ENCODE measurements at places on chromosomes 2 and 18. TPM values are rescaled to one million over a fixed set of nuclear protein-coding genes. Genes with fewer than 3 reads are reported as not detected.

The OR6B2 gene
- not detected for total RNA-seq

The CSRNP3 gene
- total RNA-seq = 0.87 TPM

The IL1F10 gene
- not detected for total RNA-seq

DNA sequence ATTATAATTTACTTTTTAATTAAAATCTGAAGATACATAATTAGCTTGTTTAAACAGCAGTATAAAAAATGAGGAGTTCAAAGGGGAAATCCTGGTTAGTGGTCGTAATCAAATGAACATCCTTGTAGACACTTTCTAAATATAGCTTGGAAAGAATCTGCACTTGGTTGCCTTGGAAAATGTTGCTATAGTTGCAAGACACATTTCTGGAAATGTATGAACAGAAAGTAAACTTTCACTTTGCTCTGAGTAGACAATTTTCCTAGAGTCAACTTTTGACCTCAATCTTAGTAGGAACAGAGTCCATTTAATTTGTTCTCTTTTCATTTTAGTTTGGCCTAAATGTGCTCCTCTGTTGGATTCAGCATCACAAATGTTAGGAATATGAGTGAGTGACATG is 38.3 kb downstream of the GCA start:
- no peak for DNase-seq

- DNase-seq = peak; percentile 24
Measured at GRCh38 chr2:239811111-239811781, 213.9 kb downstream of the NDUFA10 start.

DNA sequence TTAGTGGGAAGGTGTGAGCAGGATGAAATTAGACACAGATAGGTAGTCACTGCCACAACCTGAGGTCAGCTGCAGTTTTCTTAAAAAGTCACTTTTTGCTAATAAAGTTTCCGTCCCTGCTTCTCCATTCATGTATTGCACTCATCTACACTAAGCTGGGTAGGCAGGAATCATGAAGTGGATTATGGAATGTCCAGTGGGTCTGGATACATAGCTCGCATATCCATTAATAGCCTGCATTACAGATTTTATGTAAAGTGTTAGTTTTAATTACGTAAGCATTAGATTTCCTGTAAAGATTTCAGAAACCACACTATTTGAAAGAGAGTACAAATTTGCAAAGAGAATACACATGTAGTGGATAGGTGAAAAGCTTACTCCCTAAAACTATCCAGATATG is 30.4 kb downstream of the PTPRM start:
- DNase-seq = no peak

DNA sequence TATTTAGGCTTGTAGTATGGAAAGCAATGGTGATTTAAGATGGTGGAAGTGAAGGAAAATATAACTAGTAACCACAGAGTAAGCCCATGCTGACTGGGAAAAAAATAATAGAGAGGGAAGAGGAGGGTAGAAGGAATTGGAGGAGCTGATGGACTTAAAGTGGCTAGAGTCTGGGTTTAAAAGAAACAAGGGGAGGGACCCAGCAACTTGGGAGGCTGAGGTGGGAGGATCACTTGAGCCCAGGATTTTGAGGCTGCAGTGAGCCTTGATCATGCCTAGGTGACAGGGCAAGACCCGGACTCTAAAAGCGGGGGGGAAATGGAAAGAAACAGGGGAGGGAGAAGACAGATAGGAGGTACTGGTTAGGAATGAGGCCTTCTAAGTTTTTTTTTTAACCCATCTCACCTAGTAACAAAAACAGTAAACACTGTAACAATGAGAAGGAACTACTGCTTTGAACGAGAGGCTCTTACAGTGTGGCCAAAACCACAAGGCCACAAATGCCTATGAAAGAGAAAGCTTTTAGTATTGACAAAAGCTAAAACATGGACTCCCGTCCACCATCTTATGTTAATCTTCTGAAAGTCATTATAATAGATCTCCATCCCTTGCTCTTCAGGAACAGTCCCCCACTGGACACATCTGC is 26.6 kb downstream of the METTL8 start:
- no peak for DNase-seq

DNA sequence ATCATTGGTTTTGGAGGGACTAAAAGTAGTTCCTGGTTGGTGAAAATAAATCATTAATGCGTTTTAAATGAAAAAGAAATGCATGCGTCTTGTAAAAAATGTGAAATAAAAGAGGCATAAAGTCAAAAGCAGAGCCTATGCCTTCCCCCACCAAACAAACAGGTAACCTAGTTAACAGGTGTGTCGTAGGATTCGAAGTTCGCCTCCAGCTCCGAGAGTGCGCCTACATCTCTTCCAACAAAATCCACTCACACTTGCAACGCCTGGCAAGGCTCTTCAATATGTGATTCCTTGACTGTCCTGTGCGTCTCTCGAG is 677 bp upstream of the SMAD4 start:
- DNase-seq = no peak

GRCh38 chr18:62384068-62384467 is 59.0 kb downstream of the TNFRSF11A start:
- no peak for DNase-seq

DNA sequence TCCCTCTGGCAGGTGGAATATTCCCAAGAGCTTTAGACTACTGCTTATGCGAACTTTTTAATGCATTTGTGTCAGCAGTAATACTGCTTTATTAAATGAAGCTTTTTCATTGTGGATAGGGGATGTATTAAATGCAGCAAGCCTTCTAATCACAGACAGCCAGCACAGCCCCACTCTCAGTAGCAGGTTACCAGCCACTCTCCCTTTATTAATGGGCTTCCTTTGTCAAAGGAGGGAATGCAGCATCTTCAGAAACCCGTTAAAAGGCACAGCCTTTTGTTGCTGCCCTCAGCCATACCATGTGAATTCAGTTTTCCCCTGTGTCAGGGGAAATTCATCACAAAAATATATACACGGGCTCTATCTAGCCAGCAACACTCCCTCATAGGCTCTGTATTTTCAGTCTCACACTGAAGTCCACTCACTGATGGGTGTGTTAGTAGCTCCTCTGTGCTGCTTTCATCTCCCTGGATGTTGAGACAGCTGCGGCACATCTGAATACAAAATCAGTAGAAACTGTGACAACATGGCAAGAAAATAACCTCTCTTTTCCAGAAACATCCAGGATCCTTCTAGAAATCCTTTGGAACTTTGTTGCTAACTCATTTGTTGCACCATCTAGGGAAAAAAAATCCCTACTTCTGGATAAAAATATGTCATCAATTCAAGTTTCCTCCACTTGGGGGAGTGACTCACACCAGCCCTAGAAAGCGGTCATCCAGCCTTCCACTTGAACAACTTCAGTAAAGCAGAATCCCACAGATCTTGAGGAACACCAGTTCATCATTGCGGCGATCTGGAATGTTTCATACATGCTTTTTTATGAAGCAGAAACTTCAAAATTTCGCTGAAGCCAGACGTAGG is 48.4 kb downstream of the LRRTM1 start:
- DNase-seq = peak; percentile 30

DNA sequence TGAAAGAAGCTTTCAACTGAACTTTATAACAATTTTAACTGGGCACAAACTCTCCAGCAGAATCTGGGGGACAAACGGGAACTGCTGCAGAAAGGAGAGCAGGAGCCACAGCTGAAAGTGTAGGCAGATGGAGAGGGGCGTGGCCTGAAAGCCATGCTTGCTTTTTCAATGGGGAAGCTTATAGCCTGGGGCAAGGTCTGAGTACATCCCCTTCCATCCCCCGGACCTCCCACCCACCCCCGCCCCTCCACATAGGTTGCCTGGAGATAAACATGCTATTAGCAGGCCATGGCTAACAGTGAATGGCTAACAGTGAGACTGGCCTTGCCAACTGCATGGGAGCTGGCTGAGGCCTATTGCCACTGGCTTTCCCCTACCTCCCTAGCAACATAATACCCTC is 317.9 kb upstream of the TANK start:
- no peak for DNase-seq

DNA sequence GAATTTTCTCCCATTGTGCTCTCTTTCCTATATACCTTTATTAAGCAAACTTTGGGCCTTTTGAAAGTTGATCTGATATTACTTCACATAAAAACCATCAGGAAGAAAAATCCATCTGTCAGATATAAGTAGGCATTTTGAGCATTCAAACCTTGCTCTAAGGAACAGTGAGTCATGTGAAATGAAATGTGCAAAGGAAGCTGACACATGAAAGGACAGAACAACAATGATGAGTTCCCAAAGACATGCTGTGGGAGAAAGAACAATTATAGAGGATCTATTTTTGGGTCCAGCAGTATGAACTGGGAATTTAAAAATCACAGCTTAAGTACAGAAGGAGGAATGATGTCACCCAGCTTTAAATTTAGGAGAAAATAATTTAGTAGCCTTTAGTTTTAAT is 18.1 kb downstream of the CALCRL start:
- no peak for DNase-seq

DNA sequence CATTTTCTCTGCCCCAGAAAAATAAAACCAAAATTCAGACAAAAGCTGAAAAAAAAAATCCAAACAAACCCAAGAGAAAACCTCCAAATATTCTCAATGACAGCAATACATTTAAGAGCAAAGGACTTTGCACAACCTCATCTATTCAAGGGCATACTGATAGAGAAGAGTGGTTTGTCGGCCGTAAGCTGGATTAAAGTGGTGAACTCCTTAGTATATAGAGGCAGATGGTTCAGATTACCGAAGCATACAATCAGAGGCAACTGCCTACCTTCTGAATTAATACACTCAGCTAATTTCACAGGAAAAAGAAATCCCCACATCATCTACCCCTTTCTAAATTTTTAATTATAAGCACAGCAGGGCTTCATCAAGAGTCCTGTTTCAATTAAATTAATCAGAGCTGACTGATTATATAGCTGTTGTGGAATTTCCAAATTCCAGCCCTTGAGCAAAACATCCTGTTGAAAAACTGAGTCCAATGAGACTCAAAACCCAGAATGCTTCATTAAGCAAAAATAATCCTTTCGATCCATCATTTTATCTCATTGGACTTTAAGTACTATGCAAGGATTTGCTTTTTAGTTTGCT is at the start of gene CPLX4:
Gene CPLX4, minus strand, starts transcription at position 190 of the 591 bp plus-strand sequence. Its CDS starts 187 bp downstream, at position 3.
- DNase-seq = no peak

GRCh38 chr2:10489842-10490555 is 41.9 kb upstream of the ODC1 start:
- DNase-seq = no peak

DNA sequence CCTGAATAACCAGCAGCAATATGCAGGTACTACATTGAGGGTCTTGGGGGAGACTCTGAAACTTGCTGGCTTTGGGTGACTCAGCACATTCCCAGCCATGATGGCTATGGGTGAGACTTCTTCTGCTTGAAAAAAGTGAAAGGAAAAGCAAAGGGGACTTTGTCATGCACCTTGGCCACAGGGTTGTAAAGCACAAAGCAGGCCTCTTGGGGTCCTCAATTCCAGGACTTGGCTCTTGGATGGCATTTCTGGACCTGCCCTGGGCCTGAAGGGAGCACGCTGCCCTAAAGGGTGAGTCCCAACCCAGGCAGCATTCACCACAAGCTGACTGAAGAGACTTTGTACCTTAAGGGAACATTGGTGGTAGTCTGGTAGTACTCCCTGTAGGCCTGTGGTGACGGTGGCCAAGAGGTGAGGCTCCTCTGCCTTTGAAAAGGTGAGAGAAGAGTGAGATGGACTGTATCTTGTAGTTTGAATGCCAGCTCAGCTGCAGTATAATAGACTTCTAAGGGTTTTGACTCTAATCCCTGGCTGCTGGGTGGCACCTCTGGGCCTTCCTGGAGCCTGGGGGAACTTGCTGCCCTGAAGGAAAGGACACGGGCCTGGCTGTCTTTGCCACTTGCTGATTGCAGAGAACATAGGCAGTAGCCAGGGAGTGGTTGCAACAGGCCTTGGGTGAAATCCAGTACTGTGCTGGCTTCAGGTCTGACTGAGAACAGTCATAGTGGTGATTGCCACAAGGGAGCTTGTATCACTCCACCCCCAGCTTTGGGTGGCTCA is 36.5 kb upstream of the CYTIP start:
- peak; percentile 81 for DNase-seq

DNA sequence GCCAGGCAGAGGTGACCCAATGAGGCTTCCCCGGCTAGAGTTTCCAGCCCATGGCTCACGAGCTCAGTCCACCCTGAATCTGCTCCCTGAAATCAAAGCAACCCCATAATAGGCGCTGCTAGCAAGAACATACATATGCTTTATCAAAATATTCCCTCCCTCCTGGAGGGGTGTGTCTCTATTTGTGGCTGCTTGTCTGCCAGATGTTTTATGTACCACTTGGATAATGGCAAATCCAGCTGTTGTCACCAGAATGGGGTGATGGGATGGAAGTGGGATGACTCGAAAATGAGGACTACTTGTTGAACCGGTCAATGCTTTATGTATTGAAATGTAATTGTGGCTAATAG is 152.0 kb downstream of the GALNT14 start:
- no peak for DNase-seq

DNA sequence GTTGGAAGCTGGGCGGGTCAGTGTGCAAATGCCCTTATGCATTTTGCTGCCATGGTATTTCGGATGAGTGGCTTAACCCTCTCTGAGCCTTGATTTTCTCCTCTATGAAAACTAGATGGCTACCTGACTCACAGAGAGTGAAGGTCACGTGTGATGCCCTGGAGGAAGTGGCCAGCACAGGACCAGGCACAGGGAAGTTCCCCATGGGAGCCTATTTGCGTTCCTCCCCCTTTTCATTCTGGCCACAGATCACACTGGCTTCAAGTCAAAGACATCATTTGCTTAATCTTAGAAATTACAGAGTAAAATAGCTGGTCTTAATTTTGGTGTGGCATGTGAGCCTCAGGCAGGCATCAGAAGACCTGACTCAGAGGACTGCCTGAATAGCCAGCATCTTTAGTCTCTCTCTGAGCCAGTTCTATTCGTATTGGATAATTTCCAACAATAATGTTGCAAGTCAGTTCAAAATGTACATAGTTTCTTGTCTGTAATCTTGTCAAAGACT is 57.6 kb upstream of the CD302 start:
- DNase-seq = no peak

GRCh38 chr18:62881509-62882016 is 166.2 kb downstream of the PHLPP1 start:
- DNase-seq = no peak

DNA sequence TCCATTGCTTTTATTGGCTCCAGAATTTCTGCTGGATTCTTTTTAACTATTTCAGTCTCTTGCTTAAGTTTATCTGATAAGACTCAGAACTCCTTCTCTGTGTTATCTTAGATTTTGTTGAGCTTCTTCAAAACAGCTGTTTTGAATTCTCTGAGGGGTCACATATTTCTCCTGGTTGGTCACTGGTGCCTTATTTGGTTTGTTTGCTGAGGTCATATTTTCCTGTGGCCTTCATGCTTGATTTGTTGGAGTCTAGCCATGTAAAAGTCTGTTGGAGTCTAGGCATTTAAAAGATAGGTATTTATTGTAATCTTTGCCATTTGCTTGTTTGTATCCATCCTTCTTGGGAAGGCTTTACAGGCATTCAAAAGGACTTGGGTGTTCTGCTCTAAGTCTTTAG is 398.7 kb downstream of the DSEL start:
- DNase-seq = no peak
